ENCODE measurements at places on chromosomes 5 and 9.
A peak's percentile ranks its signal among the peaks of the same experiment; 100 is the strongest.

- DNase-seq, result no peak
Observed at GRCh38 chr5:103867857-103868598, 305.4 kb upstream of the NUDT12 start.

GRCh38 chr9:84519413-84519812 is 150.1 kb upstream of the NTRK2 start:
- DNase-seq, result no peak

DNA sequence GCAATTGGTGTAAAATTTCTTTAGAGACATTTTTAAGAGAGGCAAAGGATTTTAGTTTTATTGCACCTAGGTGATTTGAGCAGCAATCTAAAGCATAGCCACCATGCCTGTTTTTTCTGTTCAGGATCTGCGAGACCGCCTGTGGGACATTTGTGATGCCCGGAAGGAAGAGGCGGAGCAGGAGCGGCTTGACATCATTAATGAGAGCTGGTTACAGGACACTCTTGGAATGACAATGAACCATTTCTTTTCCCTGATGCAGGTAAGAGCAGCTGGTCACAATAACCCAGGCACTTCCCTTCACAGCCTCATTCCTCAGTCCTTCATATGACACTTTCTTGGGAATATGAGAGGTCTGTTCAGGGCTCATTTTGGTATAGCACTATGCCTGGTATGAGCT is 103.2 kb upstream of the IL7R start:
- DNase-seq, result no peak

DNA sequence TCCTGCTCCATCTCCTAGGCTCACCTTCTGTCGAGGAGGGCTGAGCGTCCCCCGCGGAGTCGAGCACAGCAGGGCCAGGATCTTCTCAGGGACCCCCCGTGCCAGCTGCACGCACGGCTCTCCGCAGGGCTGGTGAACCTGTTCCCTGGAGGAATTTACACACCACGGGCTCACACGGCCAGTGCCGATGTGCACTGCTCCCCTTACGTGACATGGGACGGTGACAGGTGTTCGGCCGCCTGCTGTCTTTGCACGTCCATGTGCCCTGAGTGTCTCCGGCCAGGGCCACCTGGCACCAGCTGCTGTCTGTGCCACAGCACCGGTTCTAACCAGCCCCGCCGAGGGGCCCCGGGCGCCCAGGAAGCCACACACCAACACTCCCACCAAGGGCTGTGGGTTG is 8.7 kb upstream of the AGPAT2 start:
- peak; percentile 91 for DNase-seq

DNA sequence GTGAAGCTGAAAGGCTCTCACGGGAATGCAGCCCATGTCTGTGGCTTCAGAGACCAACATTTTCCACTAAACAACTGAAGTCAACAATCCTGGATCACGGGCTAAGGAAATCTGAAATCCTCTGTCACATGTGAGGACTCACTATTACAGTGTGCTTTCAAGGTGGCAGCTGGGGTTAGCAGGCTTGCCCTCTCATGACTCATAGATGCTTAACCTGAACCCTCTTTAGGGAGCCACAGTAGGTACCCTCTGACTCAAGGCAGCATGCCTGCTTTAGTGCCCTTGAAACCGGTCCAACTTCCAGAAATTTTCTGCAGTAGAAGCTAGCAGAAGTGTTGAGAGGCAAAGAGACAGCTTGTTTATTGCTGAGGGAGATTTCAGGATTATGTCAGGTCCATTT is 232.5 kb downstream of the GABRB2 start:
- peak; percentile 37 for DNase-seq

DNA sequence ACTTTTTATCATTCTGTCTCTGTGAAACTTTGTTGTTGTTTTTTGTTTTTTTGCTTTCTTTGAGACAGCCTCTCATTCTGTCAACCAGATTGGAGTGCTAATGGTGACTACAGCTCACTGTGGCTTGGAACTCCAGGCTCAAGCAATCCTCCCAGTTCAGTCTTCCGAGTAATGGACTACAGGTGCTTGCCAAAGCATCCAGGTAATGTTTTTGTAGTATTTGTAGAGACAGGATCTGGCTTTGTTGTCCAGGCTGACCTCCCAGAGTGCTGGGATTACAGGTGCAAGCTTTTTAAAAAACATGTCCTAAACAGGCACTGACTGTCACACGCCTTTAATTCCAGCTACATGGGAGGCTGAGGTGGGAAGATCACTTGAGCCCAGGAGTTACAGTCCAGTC is 235.1 kb downstream of the MEF2C start:
- no peak for DNase-seq

- no peak for DNase-seq
Observed at GRCh38 chr5:58887721-58888409, 305.0 kb downstream of the RAB3C start.

DNA sequence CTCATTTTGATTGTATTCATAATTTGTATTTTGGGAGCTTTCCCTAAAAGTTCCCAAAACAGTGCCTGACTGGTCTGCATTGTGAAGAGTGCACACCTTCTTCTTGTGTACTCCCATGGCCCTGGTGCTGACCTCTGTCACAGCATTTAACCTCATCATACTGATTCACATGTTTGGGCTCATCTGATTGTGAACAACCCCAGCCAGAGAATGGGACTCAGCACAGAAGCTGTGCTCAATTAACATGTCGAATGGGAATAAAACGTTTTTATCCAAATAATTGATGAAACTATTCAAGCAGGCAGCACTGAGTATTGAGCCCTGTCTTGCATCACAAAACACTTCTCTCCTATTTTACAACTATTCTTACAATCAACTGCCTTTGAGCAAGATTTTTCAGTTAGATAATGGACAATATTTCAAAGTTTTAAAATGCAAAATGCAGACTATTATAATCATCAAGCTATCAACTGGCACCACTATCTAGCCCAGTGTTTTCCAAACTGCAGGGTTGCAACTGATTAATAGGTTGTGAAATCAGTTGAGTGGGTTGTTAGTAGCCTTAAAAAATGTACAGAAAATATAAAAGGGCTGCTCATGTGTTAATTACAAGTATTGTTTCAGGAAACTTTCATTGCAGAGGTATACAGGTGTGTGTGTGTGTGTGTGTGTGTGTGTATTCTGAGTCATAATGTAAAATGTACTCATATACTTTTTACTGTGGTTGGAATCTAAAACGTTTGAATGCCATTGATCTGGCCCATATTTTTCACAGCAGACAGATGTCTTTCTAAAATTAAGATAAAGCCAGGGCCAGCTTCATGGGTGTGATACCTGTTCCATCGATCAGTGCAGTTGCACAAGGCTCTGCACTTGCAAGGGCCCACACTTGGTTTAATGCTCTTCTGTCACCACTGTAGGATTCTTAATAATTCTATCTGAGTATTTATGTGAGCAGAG is 190.5 kb downstream of the PIK3R1 start:
- no peak for DNase-seq

DNA sequence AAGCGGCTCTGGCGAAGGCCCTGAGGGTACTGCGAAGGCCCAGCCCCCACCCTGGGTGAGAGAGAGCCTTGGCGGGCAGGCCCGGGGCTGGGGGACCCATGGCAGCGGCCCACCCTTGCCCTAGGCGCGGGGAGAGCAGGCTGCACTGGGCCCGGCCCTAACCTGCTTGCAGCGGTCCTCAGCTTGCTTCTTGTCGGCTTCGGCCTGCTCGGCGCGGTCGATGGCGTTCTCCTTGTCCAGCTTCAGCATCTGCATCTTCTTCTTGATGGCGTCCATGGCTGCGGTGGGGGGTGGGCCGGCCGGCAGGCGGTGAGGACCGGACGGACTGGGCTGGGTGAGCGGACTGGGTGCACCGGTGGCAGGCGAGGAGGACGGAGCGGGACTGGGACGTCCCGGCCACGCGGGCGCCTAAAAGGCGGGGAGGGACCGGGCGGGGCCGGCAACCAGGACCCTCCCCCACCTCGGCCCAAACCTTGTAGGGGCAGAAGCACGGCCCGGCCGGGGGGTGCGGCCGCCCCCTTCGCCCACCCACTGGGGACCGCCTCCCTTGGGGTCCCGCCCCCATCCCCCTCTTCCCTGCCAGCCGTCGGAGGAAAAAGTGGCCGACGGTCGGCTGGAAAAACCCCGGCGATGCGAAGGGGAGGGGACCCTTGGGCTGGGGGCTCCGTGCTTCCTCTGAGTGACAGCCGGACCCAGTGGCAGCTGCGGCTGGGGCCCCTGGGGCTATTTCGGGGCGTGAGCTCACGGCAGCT is at the start of gene TPM2:
TSS of gene TPM2 (minus strand) at position 384 of the 752 bp plus-strand sequence. CDS start at position 276, 108 bp downstream.
- no peak for DNase-seq

DNA sequence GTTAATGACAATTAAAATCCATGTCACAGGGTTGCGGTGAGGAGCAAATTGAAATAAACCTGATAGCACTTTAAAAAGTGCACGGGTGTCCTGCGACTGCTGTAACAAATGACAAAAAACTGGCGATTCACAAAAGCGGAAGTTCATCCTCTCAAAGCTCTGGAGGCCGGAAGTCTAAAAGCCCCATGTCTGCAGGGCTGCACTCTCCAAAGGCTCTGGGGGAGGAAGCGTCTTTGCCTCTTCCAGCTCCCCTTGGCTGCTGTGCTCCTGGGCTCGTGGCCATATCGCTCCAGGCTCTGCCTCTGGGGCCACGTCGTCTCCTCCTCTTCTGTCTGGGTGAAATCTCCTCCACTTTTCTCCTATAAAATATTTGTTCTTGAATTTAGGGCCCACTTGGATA is 273.9 kb upstream of the IRX2 start:
- DNase-seq, result no peak

GRCh38 chr5:174378121-174378874 is 332.8 kb downstream of the NSG2 start:
- DNase-seq, result no peak

DNA sequence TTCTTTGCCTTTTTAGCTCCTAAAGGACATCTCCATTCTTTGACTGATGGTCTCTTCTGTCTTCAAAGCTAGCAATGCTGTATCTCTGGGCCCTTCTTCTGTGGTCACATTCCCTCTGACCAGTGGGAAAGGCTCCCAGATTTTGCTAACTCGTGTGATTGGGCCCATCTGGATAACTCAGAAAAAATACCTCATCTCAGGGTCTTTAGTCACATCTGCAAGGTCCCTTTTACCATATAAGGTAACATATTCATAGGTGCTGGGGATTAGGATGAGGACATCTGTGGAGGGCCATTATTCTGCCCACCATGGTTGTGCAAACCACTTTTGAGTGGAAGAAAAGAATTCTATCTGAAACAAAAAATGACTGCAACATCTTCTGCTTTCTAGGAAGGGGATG is 76.3 kb upstream of the MAMDC2 start:
- DNase-seq, result no peak

GRCh38 chr9:15606643-15607472 is 54.0 kb downstream of the CCDC171 start:
- DNase-seq, result peak; percentile 58

- no peak for DNase-seq
Observed at GRCh38 chr9:36855448-36856315, 178.4 kb downstream of the PAX5 start.

Data from NCI-H2171 treated with DMSO at 0.1 percent for 48 hours (cell line).